ENCODE measurements at places on chromosomes 7 and 10.

GRCh38 chr7:157485361-157485831 is 148.6 kb downstream of the DNAJB6 start:
- DNase-seq: no peak

DNA sequence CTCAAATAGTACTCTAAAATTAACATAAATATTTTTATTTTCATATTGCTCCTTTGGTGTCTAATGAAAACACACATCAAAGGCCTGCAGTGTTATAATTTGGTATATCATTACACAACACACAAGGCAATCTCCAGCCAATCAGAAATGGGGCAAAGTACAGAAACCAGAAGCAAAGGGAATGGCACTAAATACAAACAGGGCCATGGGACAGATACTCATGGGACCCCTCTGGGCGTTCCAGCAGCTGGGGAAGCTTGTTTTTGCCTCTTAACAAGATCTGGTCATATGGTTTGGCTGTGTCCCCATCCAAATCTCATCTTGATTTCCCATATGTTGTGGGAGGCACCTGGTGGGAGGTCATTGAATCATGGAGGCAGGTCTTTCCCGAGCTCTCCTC is 551.8 kb upstream of the NRP1 start:
- no peak for DNase-seq

- no peak for DNase-seq
Observed at GRCh38 chr10:87705339-87705738, 45.7 kb downstream of the PAPSS2 start.

DNA sequence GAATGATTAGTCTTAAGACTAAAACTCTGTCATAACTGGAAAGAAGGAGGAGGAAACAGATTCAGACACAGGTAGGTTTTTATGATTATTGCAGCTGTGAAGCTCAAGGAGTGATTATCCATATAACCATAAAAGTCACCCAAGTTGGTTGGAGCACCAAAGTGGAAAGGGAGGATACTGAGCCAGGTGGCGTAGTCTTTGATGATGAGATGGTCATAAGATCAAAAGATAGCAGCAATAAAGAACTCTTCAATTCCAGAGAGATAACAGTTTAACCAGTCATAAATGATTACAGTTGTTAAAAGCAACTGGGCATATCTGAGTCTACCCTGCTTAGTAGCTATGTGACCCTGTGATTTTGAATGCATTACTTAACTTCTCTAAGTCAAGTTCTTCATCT is 8.4 kb downstream of the ABCB1 start:
- DNase-seq: no peak

DNA sequence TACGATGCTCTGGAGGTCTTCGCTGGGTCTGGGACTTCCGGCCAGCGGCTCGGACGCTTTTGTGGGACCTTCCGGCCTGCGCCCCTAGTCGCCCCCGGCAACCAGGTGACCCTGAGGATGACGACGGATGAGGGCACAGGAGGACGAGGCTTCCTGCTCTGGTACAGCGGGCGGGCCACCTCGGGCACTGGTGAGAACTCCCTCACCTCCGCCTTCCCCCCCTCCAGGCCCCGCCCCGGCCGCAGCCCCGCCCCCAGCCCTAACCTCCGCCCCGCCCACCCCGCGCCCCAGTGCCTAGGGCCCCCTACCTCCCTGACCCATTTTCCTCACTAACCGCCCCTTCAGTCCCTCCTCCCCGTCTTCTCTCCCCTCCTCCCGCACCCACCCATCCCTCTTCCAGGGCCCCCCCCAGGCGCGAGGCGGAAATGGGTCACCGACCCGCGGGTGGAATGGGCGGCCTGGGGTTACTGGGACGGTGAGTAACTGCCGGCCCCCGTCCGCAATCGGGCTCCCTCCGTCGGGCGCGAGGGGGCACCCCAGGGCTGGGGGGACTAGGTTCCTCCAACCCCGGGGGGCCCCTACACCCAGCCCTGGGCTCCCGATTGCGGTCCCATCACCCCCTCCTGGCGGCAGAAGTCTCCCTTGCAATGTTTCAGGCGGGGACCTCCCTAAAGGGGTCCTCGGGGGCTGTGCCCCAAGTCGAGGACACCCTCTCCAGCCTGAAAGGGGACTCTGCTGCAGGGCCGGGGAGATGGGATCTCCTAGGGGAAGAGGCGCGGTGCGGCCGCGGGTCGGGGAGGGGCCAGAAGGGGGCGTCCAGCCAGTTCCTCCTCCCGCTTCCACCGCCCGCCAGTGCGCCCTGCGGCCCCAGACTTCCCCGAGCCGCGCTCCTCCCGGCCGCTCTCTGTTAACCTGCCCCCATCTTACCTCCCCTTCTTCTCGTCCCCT is 2.1 kb downstream of the PCOLCE start:
- peak; percentile 3 for DNase-seq

- no peak for DNase-seq
Observed at GRCh38 chr10:6642876-6643275, 62.8 kb upstream of the PRKCQ start.

DNA sequence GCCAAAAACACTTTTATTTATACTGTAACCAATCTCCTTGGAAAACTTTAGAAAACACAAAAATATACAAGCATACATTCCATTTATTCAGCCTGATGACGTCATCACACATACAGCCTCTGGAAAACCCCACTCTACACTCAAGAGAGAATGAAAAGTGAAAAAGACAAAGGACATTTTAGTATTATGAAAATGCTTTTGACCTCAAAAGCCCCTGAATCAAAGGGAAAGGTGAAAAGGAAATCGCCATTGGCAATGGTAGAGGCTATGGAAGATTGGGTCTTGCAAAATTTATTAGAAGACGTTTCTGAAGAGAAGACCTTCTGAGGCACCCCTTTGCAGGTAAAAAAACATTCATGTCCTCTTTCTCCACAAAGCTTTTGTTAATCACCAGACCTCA is 82.9 kb upstream of the STRIP2 start:
- no peak for DNase-seq

DNA sequence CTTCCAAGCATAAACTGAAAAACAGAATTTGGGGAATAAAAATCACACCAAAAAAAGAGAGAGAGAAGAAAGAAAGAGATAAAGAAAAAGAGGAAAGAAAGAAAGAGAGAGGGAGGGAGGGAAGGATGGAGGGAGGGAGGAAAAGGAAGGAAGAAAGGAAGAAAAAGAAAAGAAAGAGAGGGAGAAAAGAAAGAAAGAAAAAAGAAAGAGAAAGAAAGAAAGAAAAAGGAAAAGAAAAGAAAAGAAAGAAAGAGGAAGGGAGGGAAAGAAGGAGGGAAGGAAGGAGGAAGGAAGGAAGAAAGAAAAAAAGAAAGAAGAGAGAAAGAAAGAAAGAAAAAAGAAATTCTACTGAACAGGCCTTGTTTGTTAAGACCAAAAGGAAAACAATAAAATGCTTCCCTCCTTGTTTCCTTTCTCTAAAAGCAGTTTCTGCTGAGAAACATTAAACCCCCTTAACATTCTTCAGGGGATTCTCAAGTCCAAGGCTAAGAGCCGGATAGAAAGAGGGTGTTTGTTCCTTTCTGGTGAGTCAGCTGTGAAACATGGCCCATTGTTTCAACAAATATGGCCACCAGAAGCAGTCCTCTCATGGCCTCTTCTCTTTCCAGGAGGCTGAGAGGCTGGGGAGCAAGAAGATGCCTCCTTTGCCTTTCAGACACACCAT is 46.9 kb upstream of the GPAM start:
- no peak for DNase-seq

GRCh38 chr10:31460242-31460641 is 141.2 kb downstream of the ZEB1 start:
- no peak for DNase-seq

DNA sequence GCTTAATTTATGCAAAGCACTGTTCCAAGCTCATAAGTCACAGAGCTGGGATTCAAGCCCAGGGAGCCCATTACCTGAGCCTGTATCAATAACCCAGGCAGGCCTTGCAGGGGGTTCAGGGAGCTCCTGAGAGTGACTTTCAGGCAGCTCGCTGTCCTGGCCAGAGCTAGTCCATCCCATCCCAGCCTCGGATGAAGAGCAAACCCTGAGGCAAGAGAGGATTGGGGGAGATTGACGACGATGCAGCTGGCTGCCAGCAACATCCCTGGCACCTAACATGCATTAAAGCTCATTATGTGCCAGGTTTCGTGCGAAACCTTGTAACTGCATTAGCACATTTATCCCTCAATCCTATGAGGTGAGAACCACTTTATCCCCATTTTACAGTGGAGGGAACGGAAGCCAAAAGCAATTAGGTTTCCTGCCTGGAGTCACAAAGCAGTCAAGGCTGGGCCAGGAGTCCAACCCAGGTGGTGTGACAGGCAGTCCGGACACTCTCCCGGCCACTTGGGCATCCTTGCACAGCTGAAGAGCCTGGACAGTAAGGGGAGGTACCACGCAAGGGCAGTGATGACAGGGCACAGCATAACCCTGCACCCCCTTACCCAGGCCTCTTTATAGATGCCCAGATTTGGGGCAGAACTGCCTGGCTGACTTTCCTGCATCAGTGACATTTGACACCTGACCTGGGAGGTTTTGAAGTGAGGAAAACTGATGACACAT is 129.8 kb upstream of the CHST15 start:
- no peak for DNase-seq

DNA sequence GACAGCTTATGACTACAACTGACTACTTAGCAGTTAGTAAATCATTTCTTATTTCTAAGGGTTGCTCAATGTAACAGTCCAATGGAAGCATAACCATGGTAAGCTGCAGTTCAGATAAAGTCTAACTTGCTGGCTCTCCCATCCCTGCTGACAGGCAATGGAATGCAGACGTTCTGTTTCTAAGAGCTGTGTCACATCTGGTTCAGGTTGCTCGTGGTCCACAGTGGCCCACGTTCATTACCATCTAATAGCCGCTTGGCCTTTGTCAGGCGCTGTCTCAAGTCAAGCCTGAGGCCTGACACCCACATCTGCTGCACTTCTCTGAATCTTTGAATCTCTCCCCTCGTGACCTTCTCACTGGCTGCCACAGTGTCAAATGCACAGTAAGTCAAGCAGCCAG is 240.8 kb downstream of the FGFR2 start:
- DNase-seq: no peak

DNA sequence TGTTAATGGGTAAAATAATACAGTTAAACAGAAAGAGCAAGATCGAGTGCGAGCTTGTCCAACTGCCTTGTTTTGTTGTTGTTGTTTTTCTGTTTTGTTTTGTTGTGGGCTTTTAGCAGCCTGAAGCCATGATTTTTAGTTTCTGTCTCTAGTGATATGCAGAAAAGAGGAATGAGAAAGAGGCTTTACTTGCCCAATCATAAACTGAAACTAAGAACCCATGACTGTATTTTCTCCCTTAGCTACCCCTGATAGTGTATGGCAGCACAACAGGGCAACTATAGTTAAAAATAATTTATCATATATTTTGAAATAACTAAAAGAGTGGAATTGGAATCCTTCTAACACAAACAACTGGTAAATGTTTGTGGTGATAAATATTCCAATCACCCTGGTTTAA is 493.9 kb downstream of the GLRX3 start:
- DNase-seq: no peak

GRCh38 chr7:78226059-78226719 is 427.6 kb downstream of the PHTF2 start:
- peak; percentile 77 for DNase-seq

- no peak for DNase-seq
Observed at GRCh38 chr10:16436367-16436757, 448 bp upstream of the PTER start.

DNA sequence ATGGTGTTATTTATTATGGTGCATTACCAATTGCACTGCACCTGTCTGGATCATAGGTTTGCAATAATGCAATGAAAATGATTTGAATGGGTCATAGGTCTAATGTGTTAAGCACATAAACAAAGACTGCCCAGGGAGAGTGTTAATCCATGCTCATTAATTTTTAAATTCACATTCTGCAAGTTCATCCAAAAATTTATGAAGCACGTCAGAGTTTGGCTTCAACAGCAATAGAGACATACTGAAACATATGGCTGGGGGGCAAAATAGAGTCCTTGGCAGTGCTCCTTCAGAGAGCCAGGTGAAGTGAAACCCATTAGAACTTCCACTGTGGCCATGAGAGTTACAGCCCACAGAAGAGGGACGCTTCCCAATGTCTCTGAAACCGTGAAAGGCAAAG is 441.1 kb downstream of the POM121L12 start:
- DNase-seq: no peak

- DNase-seq: no peak
Observed at GRCh38 chr7:108266491-108266890, 136.3 kb upstream of the LAMB4 start.

GRCh38 chr10:124249812-124250432 is 156.5 kb upstream of the CHST15 start:
- no peak for DNase-seq

DNA sequence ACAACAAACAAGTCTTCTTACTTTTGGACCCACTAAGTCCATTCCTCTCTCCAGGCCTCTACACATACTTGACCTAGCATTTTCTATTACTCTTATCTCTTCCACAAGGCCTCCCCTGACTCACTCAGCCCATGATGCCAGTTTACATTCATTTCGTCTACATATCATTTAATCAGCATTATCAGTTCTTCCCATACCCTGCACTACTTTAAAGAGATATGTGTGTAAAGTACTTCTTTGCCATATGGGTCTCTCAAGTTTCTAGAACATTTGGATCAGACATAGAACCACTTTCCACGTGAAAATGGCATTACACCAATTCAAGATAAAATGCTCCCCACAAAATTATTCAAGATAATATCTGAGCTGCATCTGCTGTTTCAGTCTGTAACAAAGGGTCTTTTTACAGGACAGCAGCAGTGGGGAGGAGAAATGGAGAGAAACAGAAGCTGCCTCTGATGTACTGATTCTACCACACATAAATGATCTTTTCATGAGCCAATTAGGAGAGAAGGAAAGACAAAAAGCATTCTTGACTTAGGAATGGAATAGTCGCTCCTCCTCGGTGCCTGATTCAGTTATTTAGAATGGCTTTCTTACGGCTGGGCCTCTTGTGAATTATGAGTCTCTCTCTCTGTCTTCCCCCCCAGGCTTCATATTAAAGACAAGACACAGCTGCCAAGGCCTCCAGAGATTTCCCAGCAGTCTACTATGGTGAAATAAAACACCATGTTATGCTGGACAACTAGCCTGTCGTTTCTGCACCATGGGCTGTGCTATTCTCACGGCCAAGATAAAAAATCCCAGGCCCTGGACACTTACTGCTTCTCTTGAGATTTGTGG is 46.9 kb upstream of the SEPTIN7 start:
- no peak for DNase-seq

- DNase-seq: no peak
Observed at GRCh38 chr7:149598721-149599308, 101.2 kb upstream of the ZNF746 start.

GRCh38 chr10:128981881-128982615 is 485.0 kb upstream of the MGMT start:
- no peak for DNase-seq

- no peak for DNase-seq
Observed at GRCh38 chr10:29977171-29977570, 82.2 kb downstream of the JCAD start.

GRCh38 chr10:60114765-60115586 is 208.6 kb upstream of the CCDC6 start:
- no peak for DNase-seq

DNA sequence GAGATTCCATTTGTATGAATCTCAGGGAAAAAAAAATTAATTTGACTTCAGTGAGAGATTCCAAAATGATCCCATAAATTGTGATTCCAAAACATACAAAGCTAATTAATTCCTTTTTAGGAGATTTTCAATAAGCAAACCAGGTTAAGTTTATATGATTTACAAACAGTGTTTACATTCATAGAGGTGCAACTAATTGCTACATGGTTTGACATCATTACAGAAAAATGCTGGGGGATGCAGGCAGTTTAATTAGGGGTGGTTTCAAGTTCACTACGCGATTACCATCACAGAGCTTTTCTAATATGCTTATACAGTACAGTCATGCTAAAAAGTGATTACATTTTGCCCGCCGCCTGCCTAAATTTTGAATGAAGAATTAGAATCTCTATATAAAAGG is 143.2 kb upstream of the MGMT start:
- DNase-seq: no peak
